ENCODE measurements at places on chromosomes 16 and 17. TPM values are rescaled to one million over a fixed set of nuclear protein-coding genes. Genes with fewer than 3 reads are reported as not detected.

- no peak for DNase-seq
Observed at GRCh38 chr16:21300309-21301167, 22.4 kb upstream of the CRYM start.

DNA sequence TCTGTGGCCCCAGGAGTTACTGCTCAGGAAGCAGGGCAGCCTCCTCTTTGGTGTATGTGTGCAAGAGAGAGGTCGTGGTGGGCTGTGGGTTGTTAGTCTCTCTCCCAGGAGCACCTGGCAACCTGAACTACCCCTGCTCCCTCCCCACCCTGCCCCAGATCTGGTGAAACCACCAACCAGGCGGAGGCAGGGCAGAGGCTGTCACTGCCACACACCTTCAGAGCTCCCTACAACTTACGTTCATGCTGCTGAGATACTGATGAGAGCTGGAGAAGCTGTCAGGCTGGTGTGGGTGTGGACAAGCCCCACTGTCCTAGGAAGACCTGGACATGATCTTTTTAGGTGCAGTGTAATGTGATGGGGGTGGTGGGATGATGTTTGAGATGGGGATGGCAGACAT lies 24.3 kb downstream of the GOSR2 start:
- DNase-seq, result no peak

DNA sequence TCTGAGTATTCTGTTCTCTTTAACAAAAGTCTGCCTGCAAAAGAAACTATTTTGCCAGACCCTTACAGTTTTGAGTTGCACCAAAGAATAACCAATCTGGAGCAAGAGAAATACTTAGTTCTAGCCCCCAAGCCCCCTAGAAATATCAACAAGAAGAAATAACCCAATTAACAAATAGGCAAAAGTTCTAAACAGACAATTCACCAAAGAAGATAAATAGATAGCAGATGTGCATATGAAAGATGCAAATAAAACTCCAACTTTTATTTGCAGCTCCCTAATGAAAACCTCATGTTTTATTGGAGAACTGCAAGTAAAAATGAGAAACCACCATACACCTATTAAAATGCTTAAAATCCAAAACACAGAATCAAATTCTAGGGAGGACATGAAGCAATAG lies 1308.0 kb downstream of the CDH11 start:
- no peak for DNase-seq

GRCh38 chr16:75237398-75238131 lies 13.9 kb downstream of the BCAR1 start:
- no peak for DNase-seq

DNA sequence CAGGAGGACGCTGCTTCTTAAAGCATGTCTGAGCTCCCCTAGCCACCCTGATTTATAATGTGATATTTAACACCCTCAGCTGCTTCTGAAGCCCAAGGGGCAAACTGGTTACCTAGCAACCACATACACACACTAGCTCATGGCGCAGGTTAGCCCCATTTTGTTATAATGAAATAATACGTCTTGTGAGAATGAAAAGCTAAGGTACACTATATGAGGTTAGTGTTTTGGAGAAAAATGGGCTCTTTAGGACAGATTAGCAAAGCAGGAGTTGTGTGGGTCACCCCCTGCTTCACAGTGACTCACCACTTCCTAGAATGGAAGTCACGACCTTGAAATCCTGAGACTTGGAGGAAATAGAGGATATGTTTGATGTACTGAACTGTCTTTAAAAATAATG lies 404.8 kb upstream of the HSBP1 start:
- no peak for DNase-seq

DNA sequence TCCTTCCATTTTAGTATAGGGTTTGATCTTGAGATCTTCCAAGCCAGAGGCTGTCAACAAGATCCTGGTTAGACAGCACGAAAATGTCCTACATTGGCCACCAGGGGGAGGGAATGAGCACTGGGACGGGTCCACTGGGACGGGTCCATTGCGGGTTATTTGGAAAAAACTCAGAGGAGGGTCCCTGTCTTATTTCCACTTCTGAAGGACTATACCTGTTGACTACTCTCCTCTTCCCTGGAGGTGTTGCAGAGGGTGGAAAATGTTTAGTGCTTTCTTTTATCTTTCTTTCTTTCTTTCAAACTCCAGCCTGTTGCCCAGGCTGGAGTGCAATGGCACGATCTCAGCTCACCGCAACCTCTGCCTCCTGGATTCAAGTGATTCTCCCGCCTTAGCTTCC lies 2.5 kb downstream of the TTLL6 start:
- peak; percentile 50 for DNase-seq

- DNase-seq, result no peak
Observed at GRCh38 chr16:14148016-14148415, 76.9 kb downstream of the MRTFB start.

GRCh38 chr17:78715876-78716275 lies 66.2 kb downstream of the CYTH1 start:
- DNase-seq, result no peak

GRCh38 chr16:12150600-12150999 lies 174.1 kb downstream of the SNX29 start:
- no peak for DNase-seq

GRCh38 chr16:87930456-87930855 lies 5.9 kb downstream of the CA5A start:
- DNase-seq, result no peak

GRCh38 chr17:16352303-16352666 lies 984 bp downstream of the CENPV start:
- peak; percentile 14 for DNase-seq

- DNase-seq, result no peak
Observed at GRCh38 chr16:68369697-68370580, 59.1 kb downstream of the PRMT7 start.

- DNase-seq, result no peak
Observed at GRCh38 chr16:5032748-5033167, 977 bp downstream of the NAGPA start.

DNA sequence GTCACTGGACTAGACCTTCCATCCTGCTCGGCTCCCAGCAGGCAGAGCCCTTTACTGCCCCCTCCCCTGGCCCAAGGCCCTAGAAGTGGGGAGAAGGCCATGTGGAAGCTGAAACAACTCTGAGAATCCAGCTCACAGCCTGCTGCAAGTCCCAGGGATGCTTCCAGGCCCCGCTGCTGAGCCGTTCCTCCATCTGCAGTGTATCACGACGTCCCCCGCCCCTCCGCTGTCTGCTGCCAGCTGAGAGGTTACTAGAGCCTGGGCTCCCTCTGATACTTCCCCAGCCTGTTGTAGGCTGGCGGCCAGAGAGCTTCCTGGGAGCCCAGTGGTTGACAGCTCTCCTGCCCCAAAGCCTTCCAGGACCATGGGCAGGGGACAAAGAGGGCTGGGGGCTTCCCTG lies 118.2 kb downstream of the MGAT5B start:
- DNase-seq, result no peak

GRCh38 chr17:44086364-44087311 lies 16.1 kb downstream of the G6PC3 start:
- peak; percentile 60 for DNase-seq

DNA sequence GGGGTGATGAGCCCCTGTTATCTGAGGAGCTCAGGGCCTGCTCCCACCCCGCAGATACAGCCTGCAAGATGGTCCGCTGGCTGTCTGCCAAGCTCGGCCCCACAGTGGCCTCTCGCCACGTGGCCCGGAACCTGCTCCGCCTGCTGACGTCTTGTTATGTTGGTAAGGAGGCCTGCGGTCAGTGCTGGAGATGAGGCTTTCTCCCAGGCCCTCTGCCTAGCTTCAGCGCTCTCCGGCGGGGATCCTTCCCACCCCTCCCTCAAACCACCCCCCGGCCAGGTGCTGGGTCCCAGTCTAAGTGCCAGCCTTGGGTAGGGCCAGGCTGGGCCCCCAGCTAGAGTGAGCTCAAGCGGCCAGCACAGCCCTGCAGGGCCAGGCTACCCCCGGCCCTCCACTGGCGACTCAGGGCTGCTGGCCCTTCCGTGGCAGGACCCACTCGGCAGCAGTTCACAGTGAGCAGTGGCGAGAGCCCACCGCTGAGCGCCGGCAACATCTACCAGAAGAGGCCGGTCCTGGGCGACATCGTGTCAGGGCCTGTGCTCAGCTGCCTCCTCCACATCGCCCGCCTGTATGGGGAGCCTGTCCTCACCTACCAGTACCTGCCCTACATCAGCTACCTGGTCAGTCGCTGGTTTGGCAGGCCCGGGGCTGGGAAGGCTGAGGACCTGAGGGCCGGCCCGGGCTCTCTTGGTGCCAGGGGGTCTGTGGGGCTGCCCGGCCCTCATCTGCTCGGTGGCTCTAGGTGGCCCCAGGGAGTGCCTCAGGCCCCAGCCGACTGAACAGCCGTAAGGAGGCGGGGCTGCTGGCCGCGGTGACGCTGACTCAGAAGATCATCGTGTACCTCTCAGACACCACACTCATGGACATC lies 6.1 kb downstream of the WDR81 start:
- no peak for DNase-seq

- DNase-seq, result no peak
Observed at GRCh38 chr16:11190588-11191560, 65.1 kb downstream of the SOCS1 start.

Gene LYRM9
- total RNA-seq, result 2.5 TPM

Gene PKMYT1
- total RNA-seq, result 103 TPM

Gene CSH2
- total RNA-seq, result not detected

Gene PTX4
- not detected for total RNA-seq

Gene CACNG3
- not detected for total RNA-seq

Gene SLFN5
- 28.6 TPM for total RNA-seq

Gene CIITA
- total RNA-seq, result 11.9 TPM

Gene C16orf78
- total RNA-seq, result not detected

Gene ZNF23
- total RNA-seq, result 9.4 TPM

Gene PIGL
- total RNA-seq, result 27.1 TPM

Gene GSE1
- 27.8 TPM for total RNA-seq

Gene INPP5K
- total RNA-seq, result 31.9 TPM

Gene NPIPB9
- 1.2 TPM for total RNA-seq
